ENCODE measurements at places on chromosomes 6 and 20.

DNA sequence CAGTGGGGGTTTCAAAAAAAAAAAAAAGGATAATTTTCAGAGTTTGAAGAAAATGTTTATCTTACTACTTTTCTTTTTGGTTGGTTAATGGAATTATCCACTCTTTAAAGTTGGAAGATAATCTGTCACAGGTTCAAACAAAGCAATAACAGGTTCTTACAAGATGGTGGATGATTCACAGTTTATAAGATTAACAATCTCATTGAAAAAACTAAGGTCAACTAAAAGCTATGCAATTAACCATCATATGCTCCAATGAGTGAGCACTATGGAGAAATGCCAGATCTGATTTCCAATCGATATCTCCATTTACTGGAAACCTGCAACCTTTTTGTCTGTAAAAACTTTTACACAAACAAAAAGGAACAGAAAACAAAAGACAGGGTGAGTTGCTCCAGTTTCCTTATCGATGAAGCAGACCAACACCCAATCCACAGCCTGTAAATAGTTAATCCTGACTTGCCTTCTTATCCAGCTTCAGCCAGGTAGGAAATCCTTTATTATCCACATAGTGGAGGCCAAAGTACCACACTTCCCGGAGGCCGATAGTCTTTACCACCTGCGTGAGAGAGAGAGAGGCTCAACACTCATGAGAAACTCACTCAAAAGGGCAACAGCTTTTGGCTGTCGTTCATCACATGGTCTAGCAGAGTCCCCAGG lies 32.4 kb downstream of the EZR start:
- DNase-seq, result no peak

DNA sequence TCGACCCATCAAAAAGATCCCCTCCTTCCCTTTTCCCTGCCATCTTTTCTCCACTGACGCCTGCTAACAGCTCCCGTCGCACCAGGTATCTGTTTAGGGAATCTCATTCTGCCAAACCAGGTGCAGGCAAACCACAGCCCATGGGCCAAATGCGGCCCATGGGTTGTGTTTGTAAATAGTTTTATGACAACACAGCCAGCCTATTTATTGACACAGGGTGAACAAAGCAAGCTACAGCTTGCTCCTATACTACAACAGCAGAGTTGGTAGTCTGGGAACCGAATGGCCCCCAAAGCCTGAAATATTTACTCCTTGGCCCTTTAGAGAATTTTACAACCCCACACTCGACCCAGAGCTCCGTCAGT lies 16.4 kb downstream of the NFATC2 start:
- DNase-seq, result no peak

DNA sequence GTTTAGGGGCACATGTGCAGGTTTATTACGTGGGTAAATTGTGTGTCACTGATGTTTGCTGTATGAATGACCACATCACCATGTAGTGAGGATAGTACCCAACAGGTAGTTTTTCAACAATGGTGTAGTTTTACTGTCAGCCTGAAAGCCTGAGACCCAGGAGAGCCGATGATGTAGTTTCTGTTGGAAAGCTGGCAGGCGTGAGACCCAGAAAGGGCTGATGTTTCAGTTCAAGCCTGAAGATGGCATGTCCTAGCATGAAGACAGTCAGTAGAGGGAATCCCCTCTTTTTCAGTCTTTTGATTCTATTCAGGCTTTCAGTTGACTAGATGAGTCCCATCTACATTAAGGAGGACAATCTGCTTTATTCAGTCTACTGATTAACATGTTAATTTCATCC lies 96.7 kb downstream of the KLHL32 start:
- no peak for DNase-seq

GRCh38 chr6:84273048-84273809 lies 45.8 kb upstream of the CEP162 start:
- no peak for DNase-seq

GRCh38 chr6:46061497-46061896 lies 45.8 kb upstream of the CLIC5 start:
- no peak for DNase-seq

DNA sequence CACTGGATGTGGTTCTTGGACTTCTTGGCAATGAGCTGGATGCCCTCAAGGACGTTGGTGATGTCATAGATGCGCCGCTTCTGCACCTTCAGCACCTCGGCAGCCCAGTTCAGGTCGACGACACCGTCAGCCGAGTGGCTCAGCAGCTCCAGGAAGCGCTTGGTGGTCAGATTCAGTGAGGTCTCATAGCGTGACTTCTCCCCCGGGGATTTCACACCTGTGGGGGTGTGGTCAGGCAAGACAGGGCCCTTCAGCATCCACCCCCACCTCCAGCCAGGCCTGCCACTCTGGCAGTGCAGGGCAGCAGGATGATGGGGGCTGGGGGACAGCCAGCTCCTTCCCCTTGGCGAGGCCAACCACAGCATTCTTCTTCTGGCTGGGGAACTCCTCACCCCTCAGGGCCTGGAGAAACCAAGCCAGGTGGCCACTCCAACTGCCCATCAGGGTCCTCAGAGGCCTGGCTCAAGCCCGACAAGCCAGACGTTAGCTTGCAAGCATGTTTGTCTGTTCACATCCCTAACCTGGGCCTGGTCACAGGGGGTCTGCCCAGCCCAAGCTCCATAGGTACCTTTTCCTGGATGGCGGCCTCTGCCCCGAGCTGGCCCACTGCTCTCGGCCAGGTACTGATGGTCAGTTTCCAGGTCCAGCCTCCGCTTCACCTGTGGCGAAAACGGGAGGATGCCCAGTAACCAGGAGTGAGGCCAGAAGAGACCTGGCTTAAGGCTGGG lies 5.7 kb upstream of the NECAB3 start:
- no peak for DNase-seq

- no peak for DNase-seq
Measured at GRCh38 chr6:28653876-28654275, 128.2 kb downstream of the GPX5 start.

GRCh38 chr20:63049191-63049518 lies 42.4 kb upstream of the BHLHE23 start:
- DNase-seq, result no peak

DNA sequence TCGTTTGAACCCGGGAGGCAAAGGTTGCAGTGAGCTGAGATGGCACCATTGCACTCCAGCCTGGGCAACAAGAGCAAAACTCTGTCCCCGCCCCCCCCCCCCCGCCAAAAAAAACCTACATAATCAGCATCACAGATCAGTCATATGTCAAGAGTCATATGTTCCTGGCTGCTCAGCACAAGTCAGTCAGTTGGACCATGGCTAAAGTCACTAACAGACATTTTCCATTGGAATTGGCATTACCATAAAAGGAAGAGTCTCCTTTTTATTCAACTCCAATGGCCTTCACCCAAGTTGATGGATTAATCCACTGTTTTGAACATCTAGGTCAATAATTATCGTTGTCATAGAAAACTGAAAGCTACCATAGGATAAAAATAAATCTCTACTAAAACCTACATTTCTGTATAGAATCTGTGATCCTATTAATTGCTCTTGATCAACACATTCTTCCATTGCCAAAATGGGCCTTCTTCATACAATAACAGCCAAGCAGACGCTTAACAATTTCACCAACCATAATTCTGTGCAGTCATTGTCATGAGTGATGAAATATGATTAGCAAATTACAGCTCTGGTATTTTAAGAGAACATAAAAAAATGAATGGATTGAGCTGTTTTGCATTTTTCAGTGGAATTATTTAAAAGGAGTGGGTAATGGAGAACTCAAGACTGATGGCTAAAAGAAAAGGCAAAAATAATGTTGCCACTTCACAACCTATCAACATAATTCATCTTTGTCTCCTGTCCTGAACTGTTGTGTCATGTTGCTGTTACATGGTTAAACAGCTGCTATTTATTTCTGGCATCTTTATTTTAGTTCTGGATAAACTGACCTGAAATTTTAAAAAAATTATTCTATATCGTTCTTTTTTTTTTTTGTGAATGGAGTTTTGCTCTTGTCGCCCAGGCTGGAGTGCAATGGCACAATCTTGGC lies 555.5 kb upstream of the JARID2 start:
- no peak for DNase-seq

DNA sequence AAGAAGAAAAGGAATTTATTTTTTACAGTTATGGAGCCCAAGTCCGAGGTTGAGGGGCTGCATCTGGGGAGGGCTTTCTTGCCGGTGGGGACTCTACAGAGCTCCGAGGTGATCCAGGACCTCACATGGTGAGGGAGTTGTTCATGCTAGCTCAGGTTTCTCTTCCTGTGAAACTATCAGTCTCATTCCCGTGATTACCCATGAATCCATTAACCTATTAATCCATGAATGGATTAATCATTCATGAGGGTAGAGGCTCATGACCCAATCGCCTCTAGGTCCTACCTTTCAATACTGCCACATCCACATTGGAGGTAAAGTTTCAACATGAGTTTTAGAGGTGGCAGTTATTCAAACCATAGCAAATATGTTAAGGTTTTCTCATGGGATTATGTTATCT lies 3.8 kb downstream of the DSE start:
- DNase-seq, result no peak

GRCh38 chr6:220721-221475 lies 71.4 kb upstream of the DUSP22 start:
- no peak for DNase-seq

GRCh38 chr6:69835414-69836179 lies 30.8 kb upstream of the COL19A1 start:
- no peak for DNase-seq

GRCh38 chr6:30893001-30893591 lies 8.8 kb downstream of the DDR1 start:
- no peak for DNase-seq

GRCh38 chr20:39245685-39246311 lies 283.7 kb downstream of the DHX35 start:
- DNase-seq, result no peak

Measured in SJSA1 (cell line).